ENCODE measurements at places on chromosomes 1 and 21.
A peak's percentile ranks its signal among the peaks of the same experiment; 100 is the strongest.

DNA sequence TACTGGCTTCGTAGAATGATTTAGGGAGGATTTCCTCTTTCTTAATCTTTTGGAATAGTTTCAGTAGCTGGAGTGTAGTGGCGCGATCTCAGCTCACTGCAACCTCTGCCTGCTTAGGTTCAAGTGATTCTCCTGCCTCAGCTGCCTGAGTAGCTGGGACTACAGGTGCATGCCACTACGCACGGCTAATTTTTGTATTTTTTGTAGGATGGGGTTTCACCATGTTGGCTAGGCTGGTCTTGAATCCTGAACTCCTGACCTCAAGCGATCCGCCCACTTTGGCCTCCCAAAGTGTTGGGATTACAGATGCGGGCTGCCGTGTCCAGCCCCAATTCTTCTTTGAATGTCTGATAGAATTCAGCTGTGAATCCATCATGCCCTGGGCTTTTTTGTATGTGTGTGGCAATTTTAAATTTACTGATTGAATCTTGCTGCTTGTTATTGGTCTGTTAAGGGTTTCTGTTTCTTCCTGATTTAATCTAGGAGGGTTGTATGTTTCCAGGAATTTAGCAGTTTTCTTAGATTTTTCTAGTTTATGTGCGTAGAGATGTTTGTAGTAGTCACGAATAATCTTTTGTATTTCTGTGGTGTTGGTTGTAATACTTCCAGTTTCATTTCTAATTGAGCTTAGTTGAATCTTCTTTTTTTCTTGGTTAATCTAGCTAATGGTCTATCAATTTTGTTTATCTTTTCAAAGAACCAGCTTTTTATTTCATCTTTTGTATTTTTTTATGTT is 15.3 kb downstream of the MAN1C1 start:
- H3K27ac ChIP-seq, result peak overlapping the region; percentile 40
- H3K36me3 ChIP-seq, result no peaks in the 10 kb centered on the region
- DNase-seq, result peak; percentile 18

DNA sequence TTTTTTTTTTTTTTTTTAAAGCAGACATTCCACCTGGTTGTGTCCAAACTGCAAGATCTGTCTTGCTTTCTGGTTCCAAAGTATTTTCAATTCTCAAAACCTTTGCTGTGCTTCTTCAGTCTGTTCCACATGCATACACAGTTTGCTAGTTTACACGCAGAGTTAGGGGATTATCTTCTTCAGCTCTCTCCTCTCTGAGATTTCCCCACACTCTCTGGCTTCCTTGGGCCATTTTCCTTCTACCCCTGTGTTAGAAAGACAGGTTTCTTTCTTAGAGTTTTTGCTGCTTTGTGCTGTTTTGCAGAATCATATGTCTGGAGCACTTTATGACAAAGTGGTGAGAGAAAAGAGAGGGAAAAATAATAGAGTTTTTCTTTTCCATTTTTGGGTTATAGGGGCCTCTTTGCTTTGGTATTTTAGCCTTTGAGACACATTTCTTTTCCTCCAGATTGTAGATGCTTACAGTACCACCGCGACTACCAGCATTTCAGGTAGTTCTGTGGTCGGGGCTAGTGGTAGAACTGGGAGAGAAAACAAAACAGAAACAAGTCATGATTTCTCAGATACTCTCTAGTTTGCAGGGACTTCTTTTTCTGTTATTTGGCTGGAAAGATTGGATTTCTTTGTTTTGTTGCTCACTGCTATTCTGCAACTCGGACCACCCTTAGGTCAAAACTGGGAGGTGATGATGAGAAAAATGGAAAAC is 66.3 kb downstream of the RABGAP1L start:
- no peak overlapping the region for H3K4me3 ChIP-seq
- peaks cover 4% of the 10 kb centered on the region for H3K36me3 ChIP-seq
- H3K27me3 ChIP-seq, result no peaks in the 10 kb centered on the region
- DNase-seq, result no peak
- H3K27ac ChIP-seq, result no peak overlapping the region

GRCh38 chr1:108881369-108881768 is 4.6 kb downstream of the GPSM2 start:
- H3K27ac ChIP-seq, result no peak overlapping the region
- DNase-seq, result no peak

- peaks cover 43% of the 10 kb centered on the region for H3K36me3 ChIP-seq
- H3K27ac ChIP-seq, result peak overlapping the region; percentile 33
- no peak for DNase-seq
- no peaks in the 10 kb centered on the region for H3K27me3 ChIP-seq
These were observed 18.0 kb downstream of the ETS2 start for GRCh38 chr21:38823737-38824123.

DNA sequence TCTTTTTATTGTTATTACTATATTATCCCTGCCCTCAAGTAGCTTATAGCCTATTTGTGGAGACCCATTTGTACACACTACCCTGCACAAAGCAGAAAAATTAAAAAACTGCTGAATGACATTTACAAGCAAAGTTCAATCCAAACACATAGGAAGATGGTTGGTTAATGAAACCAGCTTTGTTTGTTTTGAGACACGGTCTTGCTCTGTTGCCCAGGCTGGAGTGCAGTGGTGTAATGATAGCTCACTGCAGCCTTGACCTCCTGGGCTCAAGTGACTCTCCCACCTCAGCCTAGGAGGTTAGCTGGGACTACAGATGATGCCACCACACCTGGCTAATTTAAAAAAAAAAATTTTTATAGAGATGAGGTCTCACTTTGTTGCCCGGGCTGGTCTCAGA is 31.6 kb downstream of the TGFB2 start:
- H3K4me1 ChIP-seq, result peaks cover 6% of the 10 kb centered on the region
- H3K36me3 ChIP-seq, result no peaks in the 10 kb centered on the region
- DNase-seq, result no peak
